ENCODE measurements at places on chromosomes 5 and 9. TPM values are rescaled to one million over a fixed set of nuclear protein-coding genes. Genes with fewer than 3 reads are reported as not detected.

Gene HTR4
- total RNA-seq, result not detected

Gene GNA14
- not detected for total RNA-seq

Gene FBP2
- 0.29 TPM for total RNA-seq

Gene ACSL6
- under 0.01 TPM for total RNA-seq

Gene TRIP13
- total RNA-seq, result 48.1 TPM

Gene NEUROG1
- not detected for total RNA-seq

Gene GKAP1
- 1.4 TPM for total RNA-seq

Gene OR1J2
- total RNA-seq, result not detected

Gene COL5A1
- total RNA-seq, result 212 TPM

Gene PRRX2
- total RNA-seq, result not detected
